ENCODE measurements at places on chromosomes 3 and 15. TPM values are rescaled to one million over a fixed set of nuclear protein-coding genes. Genes with fewer than 3 reads are reported as not detected.

DNA sequence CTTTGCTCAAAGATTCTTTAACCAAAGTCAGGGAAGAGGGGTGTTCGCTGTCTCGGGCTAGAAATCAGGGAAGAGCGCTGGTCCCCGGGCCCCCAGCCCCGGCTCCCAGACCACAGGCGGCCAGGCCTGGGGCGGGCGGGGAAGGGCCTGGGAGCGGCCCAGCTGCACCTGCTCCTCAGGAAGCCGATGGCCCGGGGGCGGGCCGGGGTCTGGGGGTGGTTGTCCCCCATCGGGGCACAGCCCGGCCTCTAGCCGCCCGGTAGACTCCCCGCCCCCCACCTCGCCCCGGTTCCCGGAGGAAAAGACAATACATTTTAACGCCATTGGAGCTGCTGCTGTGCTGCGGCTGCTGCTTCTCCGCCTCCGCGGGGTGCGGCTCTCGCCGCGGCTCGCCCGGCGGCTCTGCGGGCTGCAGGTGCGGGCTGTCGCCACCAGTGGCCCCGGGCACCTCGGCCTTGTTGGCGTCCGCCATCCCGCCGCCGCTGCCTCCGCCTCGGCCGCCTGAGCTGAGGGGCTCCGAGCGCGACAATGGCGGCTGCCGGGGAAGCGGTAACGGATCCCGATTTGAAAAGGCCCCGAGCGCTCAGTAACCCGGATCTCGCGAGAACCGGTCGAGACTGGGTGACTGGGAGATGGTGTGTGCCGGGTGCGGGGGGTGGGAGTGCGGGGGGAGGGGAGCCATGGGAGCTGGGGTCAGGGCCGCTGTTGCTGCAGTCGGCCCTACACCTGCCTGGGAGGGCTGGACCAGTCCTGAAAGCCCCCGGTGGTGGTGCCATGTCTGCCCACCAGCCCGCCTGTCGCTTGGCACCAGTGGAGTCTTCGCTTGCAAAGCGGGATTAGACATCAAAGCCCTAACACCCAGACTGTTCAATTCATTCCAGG, at the start of gene MYEF2:
TSS of gene MYEF2 (minus strand) at position 530 of the 882 bp plus-strand sequence. CDS start at position 472, 58 bp downstream.
- DNase-seq, result peak; percentile 84
- H3K27me3 ChIP-seq, result no peaks in the 10 kb centered on the region
- H3K4me3 ChIP-seq, result peak within 1 kb of the TSS; percentile 65
- H3K36me3 ChIP-seq, result no peaks in the 10 kb centered on the region
- H3K27ac ChIP-seq, result peak within 1 kb of the TSS; percentile 84

INAFM2 gene
- polyA plus RNA-seq, result 53.6 TPM

CYP11A1 gene
- not detected for polyA plus RNA-seq

- H3K36me3 ChIP-seq, result no peaks in the 10 kb centered on the region
- H3K27me3 ChIP-seq, result no peaks in the 10 kb centered on the region
- no peaks in the 10 kb centered on the region for H3K4me1 ChIP-seq
- peak; percentile 76 for DNase-seq
- H3K4me3 ChIP-seq, result no peak overlapping the region
Measured at GRCh38 chr15:31457631-31458526, 131.2 kb downstream of the KLF13 start.

TNNC1 gene
- polyA plus RNA-seq, result 20.7 TPM

DNA sequence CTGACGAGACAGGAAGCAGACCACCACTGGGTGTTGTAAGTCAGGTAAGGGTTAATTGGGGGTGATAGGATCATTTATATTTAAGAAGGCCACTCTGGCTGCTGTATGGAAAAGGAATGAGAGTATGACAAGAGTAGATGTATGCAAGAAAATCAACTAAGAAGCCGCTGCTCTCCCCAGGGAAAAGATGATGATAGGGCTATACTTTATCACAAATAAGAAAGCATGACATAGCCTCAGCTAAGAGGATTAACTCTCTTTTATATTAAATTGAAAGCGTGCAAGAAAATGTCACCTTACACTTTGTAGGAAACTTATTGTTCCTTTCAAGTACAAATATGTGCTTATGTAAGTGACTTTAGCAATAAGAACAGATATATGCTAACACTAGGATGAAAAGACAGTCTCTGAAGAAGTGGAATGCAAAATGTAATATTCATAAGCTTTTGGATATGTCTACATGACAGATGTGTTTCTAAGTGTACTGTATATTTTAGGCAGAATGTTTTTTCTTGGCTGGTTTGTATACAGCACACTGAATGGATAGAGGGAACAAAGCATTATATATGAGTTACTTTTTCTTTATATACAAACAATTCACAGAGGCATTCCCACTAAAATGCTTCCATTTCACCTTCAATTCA, 8.7 kb upstream of the NDUFB4 start:
- no peak overlapping the region for H3K4me3 ChIP-seq
- H3K27me3 ChIP-seq, result no peaks in the 10 kb centered on the region

All from aorta (tissue), 5 donors.